ENCODE measurements at places on chromosomes 5 and 9.

- no peak for DNase-seq
Observed at GRCh38 chr5:169950333-169950732, 30.0 kb downstream of the INSYN2B start.

GRCh38 chr9:38708759-38709158 is 11.2 kb downstream of the FAM240B start:
- DNase-seq: no peak

DNA sequence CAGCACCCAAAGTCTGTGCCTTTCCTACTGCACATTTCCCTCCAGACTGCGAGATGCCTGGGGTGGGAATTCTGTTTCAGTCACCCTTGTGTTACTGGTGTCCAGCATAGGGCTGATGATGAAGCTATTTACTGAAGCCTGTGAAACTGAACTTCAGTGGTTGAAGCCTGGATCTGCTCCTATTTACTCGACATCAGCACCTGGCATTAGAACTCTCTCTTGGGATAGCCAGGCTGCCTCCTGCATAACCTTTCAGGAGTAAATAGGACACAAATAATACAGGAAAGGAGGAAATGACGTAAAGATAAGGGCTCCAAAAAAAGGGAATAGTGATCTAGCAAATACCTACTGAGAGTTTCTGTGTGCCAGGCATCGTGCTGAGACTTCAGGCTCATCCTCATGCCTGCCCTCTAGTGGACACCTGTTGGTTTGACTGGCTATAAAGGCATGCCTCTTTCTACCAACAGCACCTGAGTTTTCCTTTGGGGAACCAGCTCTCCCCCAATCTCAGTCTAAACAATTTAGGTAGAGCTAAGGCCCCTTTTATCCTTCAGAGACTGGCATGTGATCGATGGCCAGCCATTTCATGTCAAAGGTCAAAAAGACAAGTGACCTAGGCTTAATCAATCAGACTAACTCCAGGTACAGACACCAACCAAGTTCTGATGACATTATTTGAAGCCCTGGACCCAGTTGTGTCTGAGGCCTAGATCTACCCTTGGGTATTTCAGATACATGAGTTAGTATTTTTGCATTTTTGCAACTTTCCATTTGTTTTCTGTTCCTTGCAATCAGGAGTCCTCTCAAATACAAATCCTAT is 192.1 kb upstream of the TRIM32 start:
- no peak for DNase-seq

GRCh38 chr5:122880749-122881148 is 35.3 kb downstream of the SNX24 start:
- no peak for DNase-seq

GRCh38 chr5:141528291-141528984 is 39.6 kb downstream of the PCDHGC5 start:
- no peak for DNase-seq

DNA sequence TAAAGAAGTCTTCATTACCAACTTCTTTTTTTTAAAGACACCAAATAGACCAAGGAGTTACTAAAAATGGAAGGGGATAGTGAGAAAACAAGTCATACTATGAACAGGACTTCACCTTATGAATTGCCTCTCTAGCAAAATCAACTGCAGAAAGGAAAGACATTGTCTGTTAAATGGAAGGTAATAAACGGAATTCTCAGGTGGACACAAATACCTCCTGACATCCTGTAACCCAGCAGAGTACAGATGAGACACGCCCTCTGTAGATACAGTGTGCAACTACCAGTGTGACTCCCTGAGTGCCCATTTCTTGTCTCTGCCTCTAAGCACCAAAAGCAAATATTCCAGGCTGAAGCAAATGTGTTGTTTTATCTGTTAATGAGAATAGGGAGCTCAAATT is 12.2 kb upstream of the PLPP1 start:
- no peak for DNase-seq
